NK-92 treated with Interleukin-12 subunit alpha and Interleukin-12 subunit beta, amount 100 ng/mL, for 24 hours (cell line): ENCODE measurements at places on chromosomes 1 and 21.

- DNase-seq = no peak
Measured at GRCh38 chr1:97791251-97791650, 129.6 kb downstream of the DPYD start.

- DNase-seq = no peak
Measured at GRCh38 chr1:212286556-212287131, 1.4 kb downstream of the PPP2R5A start.

DNA sequence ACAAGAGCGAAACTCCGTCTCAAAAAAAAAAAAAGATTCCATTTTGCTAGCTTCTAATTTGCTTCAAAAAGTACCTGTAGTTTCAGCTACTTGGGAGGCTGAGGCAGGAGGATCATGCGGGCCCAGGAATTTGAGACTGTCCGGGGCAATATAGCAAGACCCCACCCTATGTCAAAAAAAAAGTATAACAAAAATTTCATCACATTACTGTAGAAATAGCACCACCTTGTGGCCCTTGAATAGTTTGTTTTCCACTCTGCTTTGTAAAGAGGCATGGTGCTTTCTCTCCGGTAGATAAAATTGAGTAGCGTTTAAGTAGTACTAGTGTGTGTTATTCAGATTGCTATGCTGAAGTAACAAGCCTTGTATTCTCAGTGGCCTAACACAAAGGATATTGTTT, 18.2 kb upstream of the MSTO1 start:
- no peak for DNase-seq

DNA sequence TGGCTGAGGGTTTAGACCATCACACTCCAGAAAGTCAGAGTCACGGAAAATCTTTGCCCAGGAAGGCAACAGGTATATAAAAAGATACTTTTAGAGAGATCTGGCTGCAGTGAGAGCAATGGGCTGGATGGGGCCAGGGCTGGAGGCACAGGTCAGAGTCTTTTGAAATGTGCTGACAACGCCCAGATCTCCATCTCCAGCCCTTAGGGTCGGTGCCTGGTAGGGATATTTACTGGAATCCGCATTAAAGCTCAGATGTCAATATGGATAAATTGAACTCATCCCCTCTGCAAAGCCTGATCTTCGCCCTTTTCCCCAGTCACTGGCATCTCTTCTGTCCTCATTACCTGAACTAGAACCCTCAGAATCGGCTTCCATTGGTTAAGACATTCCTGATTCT, 82.2 kb downstream of the BCAR3 start:
- DNase-seq = no peak

DNA sequence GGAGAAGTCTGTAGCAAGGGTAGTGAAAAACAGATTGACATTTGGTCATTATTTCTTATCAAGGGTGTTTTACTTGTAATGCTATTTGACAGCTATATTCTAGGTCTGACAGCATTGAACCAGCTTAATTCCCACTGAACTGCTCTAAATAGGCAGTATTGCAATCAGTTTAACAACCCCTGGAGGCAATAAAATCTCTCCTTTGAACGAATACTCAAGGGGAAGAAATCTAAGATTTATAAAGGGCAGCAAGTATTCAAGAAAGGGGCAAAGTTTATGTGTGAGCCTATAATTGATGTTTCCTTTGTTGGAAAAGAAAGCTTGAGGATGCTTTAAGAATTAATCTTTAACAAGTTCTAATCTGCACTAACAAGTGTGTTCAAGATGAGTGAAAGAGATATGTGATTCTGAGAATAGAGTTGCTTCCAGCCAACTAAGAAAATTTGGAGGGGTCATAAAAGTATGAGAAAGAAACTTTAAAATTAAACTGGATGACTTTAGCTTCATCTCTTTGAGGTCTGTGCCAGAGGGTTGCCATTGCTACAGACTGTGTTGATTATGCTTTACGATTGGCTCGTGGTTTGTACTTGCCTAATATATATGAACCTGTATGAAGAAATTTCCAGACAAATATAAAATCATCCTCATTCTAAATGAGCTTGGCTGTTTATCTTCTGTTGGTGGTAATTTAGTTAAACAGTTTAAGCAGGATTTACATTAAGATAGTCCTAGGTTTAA, 72.5 kb downstream of the ZNF326 start:
- DNase-seq = no peak

GRCh38 chr1:245829194-245829593, 674.4 kb downstream of the KIF26B start:
- DNase-seq = no peak

GRCh38 chr1:176384841-176385240, 78.1 kb upstream of the PAPPA2 start:
- no peak for DNase-seq

DNA sequence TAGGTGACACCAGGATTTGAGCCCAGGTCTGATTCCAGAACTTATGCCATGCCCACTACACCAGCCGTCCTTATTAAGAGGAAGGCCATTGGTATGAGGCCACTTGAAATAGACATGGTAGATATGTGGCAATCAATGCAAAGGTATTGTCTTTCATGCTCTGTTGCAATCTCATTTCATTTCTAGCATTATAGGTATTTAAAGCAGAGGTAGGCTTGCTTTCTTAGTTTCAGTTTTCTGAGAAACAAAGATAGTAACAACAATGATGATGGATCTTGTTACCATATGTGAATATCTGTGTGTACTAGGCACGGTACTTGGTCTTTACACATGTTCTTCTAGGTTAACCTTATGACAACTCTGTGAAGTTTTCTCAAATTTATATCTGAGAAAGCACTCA, 113.1 kb downstream of the FGGY start:
- no peak for DNase-seq

- DNase-seq = no peak
Measured at GRCh38 chr1:114299331-114299975, 145.8 kb upstream of the SYT6 start.

DNA sequence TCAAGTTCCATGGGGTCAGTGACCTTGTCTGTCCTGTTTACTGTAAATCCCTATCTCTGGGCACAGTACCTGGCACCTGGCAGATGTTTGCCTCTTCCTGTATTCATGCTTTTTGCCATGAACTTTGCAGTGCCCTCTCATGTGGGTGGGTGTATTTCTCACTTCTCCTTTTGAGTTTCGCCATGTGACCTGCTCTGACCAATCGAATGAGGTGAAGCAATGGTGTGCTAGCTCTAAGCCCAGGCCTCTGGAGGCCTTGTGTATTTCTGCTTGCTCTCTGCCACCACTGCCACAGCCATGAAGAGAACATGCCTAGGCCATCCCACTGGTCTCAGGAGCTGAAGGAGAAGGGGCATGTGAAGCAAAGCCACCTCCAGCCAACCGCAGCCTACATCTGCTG, 185.5 kb upstream of the ZC3H12A start:
- DNase-seq = no peak

DNA sequence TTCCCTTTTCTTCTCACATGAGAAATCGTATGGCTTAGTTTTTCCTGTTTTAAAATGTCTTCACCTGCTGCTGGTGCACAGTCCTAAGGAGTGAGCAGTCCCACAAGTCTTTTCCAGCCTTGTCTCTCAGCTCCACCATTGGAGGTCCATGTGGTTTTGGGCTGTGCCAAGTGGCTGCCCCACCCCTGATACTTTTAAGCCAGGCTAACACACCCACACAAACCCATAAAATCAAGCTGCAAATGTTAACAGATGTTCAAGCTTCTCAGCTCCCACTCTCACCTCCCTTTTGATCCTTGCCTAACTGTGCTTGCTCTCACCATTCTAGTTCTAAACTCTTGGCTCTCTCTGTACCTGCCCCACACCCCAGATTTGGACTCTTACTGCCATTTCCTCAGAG, 74.5 kb upstream of the COL24A1 start:
- no peak for DNase-seq

DNA sequence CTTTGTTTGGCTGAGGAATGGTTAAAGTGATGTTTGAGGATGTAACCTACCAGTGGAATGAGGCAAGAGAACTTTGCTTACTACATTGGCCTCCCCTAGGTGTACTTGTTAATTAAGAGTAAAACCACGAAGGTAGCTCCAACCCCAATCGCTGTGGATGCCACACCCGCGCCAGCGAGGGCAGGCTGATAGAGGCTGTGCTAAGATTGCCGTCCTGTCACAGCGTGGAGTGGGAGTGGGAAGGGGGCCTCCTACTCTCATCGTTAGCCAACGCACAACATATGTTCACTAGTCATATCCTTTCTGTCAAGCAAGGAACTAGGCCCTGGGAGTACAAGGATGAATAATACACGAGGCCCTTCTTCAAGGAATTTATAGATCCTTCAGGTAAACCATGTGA, 99.6 kb downstream of the RUNX1 start:
- no peak for DNase-seq

GRCh38 chr1:235240960-235241359, 79.9 kb upstream of the RBM34 start:
- DNase-seq = no peak

DNA sequence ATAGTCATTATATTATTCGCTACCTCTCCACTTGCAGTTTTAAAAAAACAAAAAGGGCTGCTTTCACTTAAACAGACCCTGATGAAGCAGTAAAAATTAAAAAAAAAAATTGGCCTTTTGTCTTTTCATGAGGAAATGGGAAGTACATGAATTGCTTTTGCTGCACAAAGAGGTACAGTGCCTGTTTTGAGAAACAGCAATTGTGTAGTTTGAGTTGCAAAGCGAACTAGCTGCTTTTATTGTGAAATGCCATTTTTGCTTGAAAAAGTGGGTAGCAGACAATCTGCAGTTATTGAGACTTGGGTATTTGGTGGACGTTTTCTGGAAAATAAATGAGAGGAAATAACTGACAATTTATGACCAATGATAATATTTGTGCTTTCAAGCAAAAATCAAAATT, 7.0 kb downstream of the DIP2A start:
- DNase-seq = no peak

DNA sequence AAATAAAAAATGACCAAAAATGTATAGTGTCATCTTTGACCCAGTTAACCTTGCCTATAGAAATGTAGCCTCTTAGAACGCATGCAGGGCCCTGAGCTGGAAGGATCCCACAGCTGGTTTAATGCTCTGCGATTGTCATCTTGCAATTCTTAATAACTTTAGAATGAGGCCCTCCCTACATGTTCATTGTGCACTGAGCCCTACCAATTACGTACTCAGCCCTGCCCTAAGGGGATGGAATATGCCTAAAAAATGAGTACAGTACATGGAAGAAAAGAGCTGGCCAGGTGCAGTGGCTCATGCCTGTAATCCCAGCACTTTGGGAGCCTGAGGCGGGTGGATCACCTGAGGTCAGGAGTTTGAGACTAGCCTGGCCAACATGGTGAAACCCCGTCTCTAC, 57.8 kb upstream of the BCAR3 start:
- DNase-seq = no peak

DNA sequence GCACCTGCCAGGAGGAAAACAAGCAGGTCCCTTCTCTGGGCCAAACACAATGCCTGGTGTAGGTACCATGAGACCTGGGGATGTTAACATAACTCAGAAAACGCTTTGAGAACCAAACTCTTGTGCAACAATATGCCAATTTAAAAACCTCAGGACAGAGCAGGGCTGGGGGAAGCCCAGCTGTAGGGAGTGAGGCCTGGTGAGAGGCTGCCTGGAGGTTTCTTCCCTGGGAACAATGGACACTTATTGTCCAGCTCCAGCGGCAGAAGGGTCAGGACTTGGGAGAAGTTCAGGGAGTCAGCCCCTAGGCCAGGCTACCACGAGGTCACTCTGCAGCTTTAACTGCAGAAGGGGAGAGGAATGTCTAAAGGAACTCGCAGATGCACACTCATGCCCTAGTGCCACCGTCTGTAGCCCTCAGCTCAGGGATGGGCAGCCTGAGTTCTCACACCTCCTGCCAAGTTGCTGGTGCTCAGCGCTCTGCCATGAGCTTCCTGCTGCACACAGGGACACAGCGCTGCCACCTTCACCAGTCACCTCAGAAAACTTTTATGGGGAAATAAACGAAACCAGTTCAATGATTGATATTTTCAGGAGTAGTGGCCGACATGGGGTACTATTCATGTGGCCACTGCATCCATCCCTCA, 8.5 kb downstream of the GPR157 start:
- DNase-seq = no peak
